Foreskin keratinocyte (primary cell): ENCODE measurements at places on chromosomes 4 and X. TPM values are rescaled to one million over a fixed set of nuclear protein-coding genes. Genes with fewer than 3 reads are reported as not detected.

The GPM6B gene
- 0.17 TPM in 1 of 2 replicates, not detected in the other for total RNA-seq

GRCh38 chr4:92184566-92184965 lies 119.2 kb upstream of the GRID2 start:
- no peak for DNase-seq

DNA sequence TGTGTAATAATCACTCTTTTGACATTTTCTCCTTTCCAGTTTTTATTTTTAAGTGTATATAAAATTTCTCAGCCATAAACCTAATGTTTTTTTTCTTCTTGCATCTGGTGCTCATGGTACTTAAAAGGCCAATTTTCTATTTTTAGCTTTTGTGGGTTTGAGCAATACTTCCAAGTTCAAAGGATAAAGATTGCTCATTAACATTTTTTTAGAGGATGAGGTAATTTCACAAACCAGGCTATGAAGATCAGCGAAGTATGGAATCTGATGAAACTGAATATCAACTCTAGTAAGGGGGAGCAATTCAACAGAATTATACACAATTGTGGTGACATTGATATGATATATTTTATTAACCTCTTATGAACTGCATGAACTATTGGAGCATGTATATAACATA lies 25.8 kb upstream of the KLHL34 start:
- DNase-seq = no peak

DNA sequence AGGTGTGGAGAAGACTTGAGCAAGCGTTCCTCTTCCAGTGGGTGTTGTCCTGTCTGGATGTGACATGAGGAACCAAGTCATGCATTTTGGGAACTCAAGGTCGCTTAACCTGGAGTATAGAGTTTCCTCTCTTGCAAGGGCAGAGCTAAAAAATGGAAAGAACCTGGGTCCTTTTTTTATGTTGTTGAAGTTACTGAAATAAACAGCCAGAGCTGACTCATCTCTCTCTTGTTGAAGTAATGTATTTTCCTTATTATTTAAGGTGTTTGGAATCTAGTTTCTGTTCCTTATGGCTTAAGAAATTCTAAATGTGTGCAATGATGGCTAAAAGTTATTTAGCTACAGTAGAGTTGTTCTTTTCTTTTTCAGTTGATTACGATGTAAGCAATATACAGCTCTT lies 314.5 kb downstream of the CAMK2D start:
- DNase-seq = no peak

DNA sequence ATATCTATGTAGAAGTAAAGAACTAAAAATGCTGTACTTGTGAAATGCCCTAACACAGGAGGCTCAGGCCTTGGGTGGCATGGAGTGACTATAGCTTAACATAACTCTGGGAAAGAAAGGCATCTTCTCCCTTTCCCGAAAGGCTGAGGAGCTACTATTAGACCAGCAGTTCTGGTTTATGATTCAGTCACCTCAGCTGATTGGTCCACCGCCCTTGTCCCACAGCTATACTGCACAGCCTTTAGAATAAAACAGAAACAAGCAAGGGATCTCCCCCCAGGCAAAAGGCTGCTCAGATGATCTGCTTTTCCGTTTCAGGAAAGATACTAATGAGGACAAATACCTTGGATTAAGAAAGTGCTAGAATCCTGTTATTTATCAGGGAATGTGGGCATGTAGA lies 171.3 kb downstream of the SNCA start:
- no peak for DNase-seq

DNA sequence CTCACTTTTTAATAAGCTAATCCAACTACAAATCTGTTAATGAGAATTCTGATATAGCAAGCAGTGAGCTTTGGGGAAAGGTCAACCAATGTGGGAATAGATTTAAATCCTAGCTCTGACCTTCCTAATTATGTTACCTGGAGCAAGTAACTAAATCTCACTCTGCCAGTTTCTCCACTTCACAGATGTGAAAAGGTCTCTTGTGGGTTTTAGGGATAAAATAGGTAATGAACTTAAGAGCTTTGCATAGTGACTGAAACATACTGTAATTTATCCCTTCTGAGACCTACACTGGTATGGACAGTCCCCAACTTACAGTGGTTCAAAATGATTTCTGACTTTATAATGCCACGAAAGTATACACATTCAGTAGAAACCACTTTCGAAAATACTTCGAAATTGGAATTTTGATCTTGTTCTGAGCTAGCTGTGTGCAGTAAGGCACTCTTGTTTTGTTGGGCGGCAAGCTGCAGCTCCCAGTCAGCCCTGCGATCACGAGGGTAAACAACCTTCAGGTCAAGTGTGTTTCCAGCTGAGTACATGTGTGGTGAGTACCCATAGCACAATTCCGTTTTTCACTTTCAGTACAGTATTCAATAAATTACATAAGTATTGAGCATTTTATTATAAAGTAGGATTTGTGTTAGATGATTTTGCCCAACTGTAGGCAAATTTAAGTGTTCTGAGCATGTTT lies 93.7 kb downstream of the ADGRL3 start:
- DNase-seq = no peak

- no peak for DNase-seq
Measured at GRCh38 chr4:107011312-107011711, 24.8 kb downstream of the DKK2 start.

- no peak for DNase-seq
Measured at GRCh38 chr4:30904215-30904555, 184.0 kb downstream of the PCDH7 start.

- peak; percentile 69 for DNase-seq
Measured at GRCh38 chr4:148226341-148226740, 215.9 kb downstream of the NR3C2 start.

DNA sequence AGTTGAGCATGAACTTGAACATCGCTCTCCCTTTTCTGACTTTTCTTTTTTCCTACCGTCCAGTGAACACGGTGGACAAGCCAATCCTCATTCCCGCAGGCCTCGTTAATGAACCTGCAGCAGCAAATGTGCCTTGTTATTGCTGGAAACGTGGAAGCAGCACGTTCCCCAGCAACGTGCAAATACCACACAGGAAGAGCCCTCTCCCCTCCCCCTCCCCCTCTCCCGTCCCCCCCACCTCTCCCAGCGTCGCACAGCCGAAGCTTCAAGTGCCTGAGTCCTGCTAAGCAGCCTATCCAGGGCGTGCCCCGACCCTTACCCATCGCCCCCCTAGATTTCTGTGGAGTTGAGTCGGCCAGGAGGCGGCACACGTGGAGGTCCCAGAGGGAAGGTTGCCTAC lies 219.9 kb downstream of the BCOR start:
- no peak for DNase-seq

GRCh38 chrX:55109306-55109705 lies 20.5 kb downstream of the PAGE2 start:
- no peak for DNase-seq

GRCh38 chr4:84502333-84502954 lies 3.4 kb upstream of the NKX6-1 start:
- no peak for DNase-seq
